ENCODE measurements at places on chromosomes 11 and 22. TPM values are rescaled to one million over a fixed set of nuclear protein-coding genes. Genes with fewer than 3 reads are reported as not detected.

The APLNR gene
- not detected for total RNA-seq

- H3K27ac ChIP-seq, result no peak overlapping the region
- DNase-seq, result no peak
- H3K36me3 ChIP-seq, result peaks cover 11% of the 10 kb centered on the region
- no peak overlapping the region for H3K4me3 ChIP-seq
These were observed 81.8 kb upstream of the SYN3 start for GRCh38 chr22:33139937-33140336.

The TRPM5 gene
- total RNA-seq, result 0.69 TPM

The NPTXR gene
- 12.6 TPM for total RNA-seq

DNA sequence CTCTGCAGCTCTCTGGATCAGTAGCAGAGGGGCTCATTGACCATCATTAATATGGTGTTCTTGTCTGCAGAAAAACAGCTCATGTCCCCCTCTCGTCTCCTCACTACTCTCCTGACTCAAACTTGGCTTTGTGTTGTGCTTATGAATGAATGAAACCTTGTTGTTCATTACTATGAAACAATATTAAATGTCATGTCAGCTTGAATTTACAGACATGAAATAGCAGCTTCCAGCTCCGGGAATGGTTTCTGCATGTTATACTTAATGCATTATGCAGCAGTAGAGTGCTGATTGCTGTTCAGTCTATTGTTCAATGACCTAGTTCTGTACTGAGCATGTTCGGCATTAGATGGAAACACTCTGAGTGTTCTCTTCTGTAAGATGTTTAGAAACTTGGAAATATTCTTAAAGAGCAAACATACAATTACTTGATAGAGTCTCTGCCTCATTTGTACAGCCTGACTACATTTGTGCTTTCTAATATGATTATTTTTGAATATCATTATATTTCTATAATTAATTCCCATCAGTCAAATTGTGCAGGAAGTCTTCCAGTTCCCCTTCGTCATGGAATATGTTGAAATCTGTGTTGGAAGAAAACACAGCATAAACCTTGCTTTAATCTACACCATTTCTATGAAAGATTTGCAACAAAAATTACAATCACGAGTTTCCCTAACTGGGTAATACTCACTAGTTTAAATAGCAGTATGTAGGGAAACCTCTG is 340.4 kb downstream of the SOX6 start:
- H3K4me1 ChIP-seq, result no peaks in the 10 kb centered on the region
- DNase-seq, result no peak
- no peak overlapping the region for H3K4me3 ChIP-seq
- H3K27ac ChIP-seq, result no peak overlapping the region

GRCh38 chr22:28817064-28817463 is 16.7 kb upstream of the XBP1 start:
- DNase-seq, result no peak
- peaks cover 7% of the 10 kb centered on the region for H3K36me3 ChIP-seq
- H3K4me1 ChIP-seq, result peaks cover 79% of the 10 kb centered on the region
- H3K27me3 ChIP-seq, result no peaks in the 10 kb centered on the region

DNA sequence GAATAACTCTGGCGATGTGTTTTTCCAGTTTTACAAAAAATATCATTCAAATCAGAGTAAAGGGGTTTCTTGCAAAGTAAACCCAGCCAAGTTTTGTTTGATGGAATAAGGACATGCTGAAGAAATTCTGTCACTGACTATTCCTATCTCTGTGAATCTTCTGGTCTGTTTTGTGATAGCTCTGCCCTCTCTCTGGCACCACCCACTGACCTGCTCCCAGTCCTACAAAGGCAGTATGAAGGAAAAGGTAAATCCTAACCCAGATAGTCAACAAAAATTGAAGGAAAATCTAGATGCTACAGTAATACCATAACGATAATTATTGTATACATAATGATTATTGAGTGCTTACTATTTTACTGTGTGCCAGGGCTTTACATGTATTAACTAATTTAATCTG is 76.3 kb upstream of the TP53AIP1 start:
- H3K27me3 ChIP-seq, result peaks cover 1% of the 10 kb centered on the region
- peaks cover 2% of the 10 kb centered on the region for H3K36me3 ChIP-seq
- no peak for DNase-seq
- no peak overlapping the region for H3K4me3 ChIP-seq
- H3K4me1 ChIP-seq, result peaks cover 10% of the 10 kb centered on the region

DNA sequence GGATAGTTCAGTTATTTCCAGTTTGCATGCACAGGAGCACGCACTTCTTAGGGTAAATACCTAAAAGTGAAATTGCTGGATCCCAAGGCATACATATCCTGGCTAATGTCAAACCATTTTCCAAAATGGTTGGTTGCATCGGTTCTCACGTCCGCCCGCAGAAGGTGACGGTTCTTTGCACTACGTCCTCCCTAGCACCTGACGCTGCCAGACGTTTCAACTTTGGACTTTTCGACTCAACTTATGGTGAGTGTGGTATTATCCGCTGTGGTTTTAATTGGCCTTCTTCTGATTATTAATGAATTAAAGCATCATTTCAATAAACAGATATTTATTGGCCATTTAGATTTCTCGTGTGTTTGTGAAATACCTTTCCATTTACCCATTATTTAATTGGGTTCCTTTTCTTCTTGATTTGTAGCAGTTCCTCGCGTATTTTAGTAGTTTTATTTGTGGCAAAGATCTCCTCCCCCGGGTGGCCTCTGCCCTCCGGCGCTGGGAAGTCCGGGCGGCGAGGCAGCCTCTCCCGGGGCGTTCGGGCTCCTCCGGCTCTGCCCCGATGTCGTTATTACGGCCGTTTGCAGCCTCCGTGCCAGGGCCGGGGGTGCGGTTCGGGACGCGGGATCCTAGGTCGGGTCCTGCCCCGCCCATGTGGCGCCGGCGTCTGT is at the start of gene JHY:
Gene JHY (plus strand): TSS at position 571 of the 668 bp plus-strand sequence. CDS start 3,091 bp downstream, outside the sequence.
- peaks cover 57% of the 10 kb centered on the region for H3K4me1 ChIP-seq
- H3K36me3 ChIP-seq, result no peaks in the 10 kb centered on the region
- H3K27me3 ChIP-seq, result no peaks in the 10 kb centered on the region

The GTPBP1 gene
- total RNA-seq, result 64.6 TPM

DNA sequence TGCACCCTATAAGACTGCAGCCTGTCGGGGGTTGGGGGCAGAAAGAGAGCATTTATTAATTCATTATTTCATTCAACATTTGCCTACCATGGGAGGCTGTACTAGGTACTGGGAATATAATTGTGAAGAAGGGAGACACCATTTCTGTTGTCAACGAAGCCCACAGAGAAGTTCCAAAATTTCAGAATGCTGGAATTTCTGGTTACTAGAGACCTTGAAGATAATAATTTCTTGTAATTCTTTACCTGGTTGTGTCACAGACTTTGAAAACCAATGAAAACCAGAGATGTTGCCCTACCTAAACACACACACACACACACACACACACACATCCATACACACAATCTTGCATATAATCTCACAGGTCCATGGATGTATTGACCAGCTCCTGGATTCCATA is 30.1 kb downstream of the CD44 start:
- peaks cover 100% of the 10 kb centered on the region for H3K4me1 ChIP-seq
- H3K27me3 ChIP-seq, result peaks cover 2% of the 10 kb centered on the region
- H3K36me3 ChIP-seq, result peaks cover 16% of the 10 kb centered on the region
- no peak for DNase-seq
- peak overlapping the region; percentile 99 for H3K27ac ChIP-seq
- H3K4me3 ChIP-seq, result peak overlapping the region; percentile 83

DNA sequence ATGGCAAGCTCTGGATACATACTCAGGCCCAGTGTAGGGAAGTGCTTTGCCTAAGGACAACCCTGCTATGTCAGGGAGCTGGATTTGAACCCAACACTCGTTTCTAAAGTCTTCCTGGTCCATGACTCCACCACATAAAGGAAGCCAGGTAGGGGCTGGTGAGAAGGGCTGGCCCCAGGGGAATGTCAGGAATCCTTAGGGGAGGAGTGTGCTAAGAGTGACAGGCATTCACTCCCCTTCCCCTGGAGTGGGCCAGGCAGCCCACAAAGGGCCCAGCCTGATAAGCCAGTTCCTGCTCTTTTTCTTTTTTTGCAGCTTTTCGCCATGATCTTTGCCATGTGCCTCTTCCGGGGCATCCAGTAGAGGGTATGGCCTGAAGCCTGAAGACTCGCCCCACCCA is 21.9 kb downstream of the TP53I11 start:
- no peak for DNase-seq
- no peak overlapping the region for H3K27ac ChIP-seq
- no peaks in the 10 kb centered on the region for H3K27me3 ChIP-seq
- H3K4me1 ChIP-seq, result peaks cover 4% of the 10 kb centered on the region
- H3K36me3 ChIP-seq, result no peaks in the 10 kb centered on the region

GRCh38 chr11:78313181-78313795 is 104.3 kb downstream of the GAB2 start:
- no peak overlapping the region for H3K4me3 ChIP-seq
- H3K4me1 ChIP-seq, result no peaks in the 10 kb centered on the region
- no peak overlapping the region for H3K27ac ChIP-seq
- H3K27me3 ChIP-seq, result peaks cover 1% of the 10 kb centered on the region

GRCh38 chr22:31602259-31602952 is 59.6 kb downstream of the PISD start:
- H3K4me1 ChIP-seq, result no peaks in the 10 kb centered on the region
- no peak for DNase-seq
- no peaks in the 10 kb centered on the region for H3K27me3 ChIP-seq
- H3K36me3 ChIP-seq, result peaks cover 1% of the 10 kb centered on the region

DNA sequence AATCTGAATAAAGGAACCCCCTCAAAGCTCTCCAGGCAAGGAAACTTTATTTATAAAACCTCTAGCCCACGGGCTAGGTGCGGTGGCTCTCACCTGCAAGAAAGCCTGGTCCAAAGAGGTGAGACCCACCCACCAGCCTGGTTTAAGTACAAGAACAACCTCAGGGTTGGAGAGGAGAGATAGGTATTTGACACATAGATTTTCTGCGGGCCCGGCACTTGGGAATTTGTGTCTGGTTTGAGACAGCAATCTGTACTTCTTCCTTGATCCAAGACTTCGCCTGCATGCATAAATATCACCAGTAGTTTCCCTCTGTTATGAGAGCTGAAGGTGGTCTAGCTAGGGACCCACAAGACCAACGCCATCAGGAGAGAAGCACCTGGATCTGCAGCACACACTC is 73.2 kb upstream of the CAPRIN1 start:
- no peak overlapping the region for H3K4me3 ChIP-seq
- no peaks in the 10 kb centered on the region for H3K4me1 ChIP-seq
- no peak for DNase-seq

DNA sequence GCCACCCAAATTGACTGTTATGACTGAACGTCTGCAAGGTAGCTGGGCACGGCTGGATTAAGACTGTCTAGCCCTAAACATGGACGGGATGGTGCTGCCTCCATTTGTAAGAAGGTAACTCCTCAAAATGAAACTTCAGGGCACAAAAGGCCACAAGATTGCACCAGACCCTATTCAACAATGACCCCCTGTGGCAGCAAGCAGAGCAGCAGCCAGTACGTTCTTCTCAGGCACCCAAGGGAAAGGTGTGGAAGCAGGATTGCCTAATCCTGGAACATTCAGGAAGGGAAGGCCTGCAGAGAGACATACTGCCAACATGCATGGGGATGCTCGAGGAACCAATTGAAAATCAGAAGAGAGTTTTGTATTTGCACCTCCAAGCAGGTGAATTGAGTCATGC is 4.5 kb upstream of the TBX10 start:
- H3K27me3 ChIP-seq, result no peaks in the 10 kb centered on the region
- H3K4me3 ChIP-seq, result no peak overlapping the region
- DNase-seq, result no peak
- H3K36me3 ChIP-seq, result no peaks in the 10 kb centered on the region
- no peak overlapping the region for H3K27ac ChIP-seq

- DNase-seq, result no peak
- H3K27me3 ChIP-seq, result peaks cover 8% of the 10 kb centered on the region
- H3K4me1 ChIP-seq, result peaks cover 2% of the 10 kb centered on the region
- no peaks in the 10 kb centered on the region for H3K36me3 ChIP-seq
- peak overlapping the region; percentile 24 for H3K27ac ChIP-seq
- H3K4me3 ChIP-seq, result no peak overlapping the region
These were observed 21.5 kb upstream of the GSTP1 start for GRCh38 chr11:67561971-67562619.

DNA sequence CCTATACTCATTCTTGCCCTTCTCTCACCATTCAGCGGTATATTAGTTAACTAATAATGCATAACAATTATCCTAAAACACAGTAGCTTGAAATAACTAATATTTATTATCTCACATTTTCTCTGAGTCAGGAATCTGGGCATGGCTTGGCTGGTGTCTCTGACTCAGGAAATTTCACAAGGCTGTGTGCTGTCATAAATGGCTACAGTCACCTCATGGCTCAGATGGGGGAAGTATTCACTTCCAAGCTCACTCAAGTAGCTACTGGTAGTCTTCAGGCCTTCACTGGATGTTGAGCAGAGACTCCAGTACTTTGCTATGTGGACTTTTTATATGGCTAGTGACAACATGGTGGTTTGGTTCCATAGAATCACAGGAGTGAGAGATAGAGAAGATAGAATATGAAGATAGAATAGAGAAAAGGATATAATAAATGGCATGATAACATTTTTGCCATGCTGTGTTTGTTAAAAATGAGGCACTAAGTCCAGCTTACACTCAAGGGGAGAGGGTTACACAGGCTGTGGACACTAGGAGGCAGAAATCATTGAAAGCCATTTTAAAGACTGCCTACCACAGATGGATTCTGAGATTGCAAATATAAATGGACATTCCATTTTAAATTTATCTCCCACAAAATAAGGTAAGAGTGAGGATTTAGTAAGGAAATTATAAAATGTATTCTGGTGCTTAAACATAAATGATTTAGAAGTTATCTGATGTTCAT is 997.8 kb upstream of the CHORDC1 start:
- no peak for DNase-seq
- no peaks in the 10 kb centered on the region for H3K4me1 ChIP-seq
- H3K27ac ChIP-seq, result no peak overlapping the region
- H3K27me3 ChIP-seq, result no peaks in the 10 kb centered on the region
- no peaks in the 10 kb centered on the region for H3K36me3 ChIP-seq

The KRTAP5-2 gene
- total RNA-seq, result not detected

GRCh38 chr11:122330279-122330965 is 214.4 kb upstream of the BLID start:
- no peaks in the 10 kb centered on the region for H3K36me3 ChIP-seq
- no peak overlapping the region for H3K4me3 ChIP-seq
- peaks cover 10% of the 10 kb centered on the region for H3K27me3 ChIP-seq
- no peak overlapping the region for H3K27ac ChIP-seq
- DNase-seq, result no peak
- no peaks in the 10 kb centered on the region for H3K4me1 ChIP-seq

The C22orf31 gene
- not detected for total RNA-seq

The DDI1 gene
- total RNA-seq, result not detected

DNA sequence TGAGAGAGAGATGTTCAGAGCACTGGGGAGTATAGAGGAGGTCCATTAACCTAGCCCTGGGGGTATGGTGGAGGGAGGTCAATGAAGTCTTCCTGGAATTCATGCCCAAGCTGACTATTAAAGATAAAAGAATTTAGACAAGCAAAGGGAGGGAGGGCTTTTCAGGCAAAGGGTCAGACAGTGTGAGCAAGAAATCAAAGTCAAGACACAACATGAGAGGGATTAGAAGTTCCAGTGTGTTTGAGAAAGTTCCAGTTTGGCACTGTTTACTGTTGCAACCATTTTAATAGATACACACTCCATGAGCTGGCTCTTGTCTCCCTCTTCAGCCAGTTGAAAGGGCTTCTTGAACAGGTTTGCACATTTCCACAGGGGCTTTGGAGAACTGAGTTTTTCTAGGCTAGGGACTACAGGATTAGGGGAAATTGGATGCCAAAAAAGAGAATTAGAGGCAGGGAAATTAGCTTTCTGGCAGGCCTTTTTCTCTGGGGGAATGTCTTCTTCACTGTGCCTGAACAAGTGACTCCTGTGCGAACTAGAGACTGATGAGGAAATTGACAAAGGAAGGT is 14.7 kb upstream of the NNMT start:
- peaks cover 1% of the 10 kb centered on the region for H3K4me1 ChIP-seq
- H3K36me3 ChIP-seq, result no peaks in the 10 kb centered on the region
- H3K27ac ChIP-seq, result no peak overlapping the region
- H3K4me3 ChIP-seq, result no peak overlapping the region
- H3K27me3 ChIP-seq, result peaks cover 32% of the 10 kb centered on the region

The FIBIN gene
- total RNA-seq, result not detected

Measured in naive thymus-derived CD8-positive, alpha-beta T cell (primary cell).